Peyer's patch (tissue), 4 donors: ENCODE measurements at places on chromosomes 5 and 9. TPM values are rescaled to one million over a fixed set of nuclear protein-coding genes. Genes with fewer than 3 reads are reported as not detected.
A peak's percentile ranks its signal among the peaks of the same experiment; 100 is the strongest.

The LCN15 gene
- total RNA-seq = 1.5 TPM

The RNF208 gene
- 5.9 TPM for total RNA-seq

The RAB3C gene
- total RNA-seq = 2.7 TPM

The PCDHGC5 gene
- total RNA-seq = not detected

The SPINK14 gene
- total RNA-seq = not detected

DNA sequence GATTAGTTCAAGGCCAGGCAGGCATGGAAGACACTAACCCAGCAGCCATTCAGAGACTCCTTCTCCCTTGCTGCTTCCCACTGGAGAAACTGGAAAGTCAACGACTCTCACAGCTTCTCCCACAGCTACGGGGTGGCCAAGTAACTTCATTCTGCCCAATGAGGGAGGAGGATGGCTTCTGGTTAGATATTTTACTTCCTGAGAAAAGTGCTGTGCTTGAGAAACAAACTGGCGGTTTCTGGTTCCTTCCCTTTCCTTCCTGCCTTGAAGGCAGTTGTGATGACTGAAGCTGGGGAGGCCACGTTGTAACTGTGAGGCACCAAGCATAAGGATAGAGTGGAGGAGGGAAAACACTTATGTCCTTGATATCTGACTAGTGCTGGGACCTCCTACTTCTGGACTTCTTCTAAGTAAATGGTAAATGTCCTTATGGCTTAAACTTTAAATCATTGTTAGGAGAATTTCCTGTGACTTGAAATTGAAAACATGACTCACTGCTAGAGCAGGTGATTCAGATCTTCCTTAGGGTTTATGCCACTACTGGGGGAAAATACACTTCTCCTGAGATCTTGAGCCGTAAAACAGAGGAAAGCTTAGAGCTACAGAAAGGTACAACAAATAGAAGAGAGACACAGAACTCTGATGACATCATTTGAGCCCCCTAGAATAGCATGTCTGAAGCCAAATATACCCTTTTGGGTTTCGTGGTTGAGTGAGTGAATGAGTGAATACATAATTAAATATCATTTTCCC is 3.1 kb upstream of the GNPDA1 start:
- no peak overlapping the region for H3K4me3 ChIP-seq
- no peak for DNase-seq
- H3K36me3 ChIP-seq = no peaks in the 10 kb centered on the region
- H3K27me3 ChIP-seq = no peaks in the 10 kb centered on the region
- peaks cover 31% of the 10 kb centered on the region for H3K4me1 ChIP-seq

DNA sequence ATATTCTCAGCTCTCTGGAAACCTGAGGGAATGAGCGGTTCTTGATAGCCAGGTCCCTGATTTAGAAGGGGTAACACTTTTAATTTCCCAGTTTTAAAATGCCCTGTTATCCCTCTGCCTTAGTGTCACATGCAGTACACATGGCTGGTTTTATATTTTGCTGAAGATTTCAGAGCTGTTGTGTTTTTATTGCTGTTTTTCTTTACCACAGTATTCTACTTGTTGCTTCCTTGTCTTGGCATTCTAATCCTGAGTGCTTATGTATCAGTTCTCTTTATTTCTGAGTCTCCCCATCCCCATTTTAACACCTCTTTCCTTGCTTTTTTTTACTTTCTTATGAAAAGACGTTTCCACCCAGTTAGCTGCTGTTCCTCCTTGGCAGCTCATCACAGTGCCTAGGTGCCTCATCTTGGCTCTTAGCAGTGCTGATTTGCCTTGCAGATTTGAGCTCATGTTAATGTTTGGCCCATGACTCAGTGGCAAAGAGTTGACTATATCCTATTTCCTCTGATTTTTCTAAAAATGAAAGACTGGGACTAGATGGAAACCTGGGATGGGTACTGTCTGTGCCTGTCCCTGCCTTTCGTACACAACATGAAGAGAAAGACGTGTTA is 3.7 kb downstream of the MTRR start:
- no peak overlapping the region for H3K27ac ChIP-seq
- H3K36me3 ChIP-seq = peaks cover 29% of the 10 kb centered on the region
- no peaks in the 10 kb centered on the region for H3K4me1 ChIP-seq
- H3K4me3 ChIP-seq = no peak overlapping the region
- no peaks in the 10 kb centered on the region for H3K27me3 ChIP-seq

DNA sequence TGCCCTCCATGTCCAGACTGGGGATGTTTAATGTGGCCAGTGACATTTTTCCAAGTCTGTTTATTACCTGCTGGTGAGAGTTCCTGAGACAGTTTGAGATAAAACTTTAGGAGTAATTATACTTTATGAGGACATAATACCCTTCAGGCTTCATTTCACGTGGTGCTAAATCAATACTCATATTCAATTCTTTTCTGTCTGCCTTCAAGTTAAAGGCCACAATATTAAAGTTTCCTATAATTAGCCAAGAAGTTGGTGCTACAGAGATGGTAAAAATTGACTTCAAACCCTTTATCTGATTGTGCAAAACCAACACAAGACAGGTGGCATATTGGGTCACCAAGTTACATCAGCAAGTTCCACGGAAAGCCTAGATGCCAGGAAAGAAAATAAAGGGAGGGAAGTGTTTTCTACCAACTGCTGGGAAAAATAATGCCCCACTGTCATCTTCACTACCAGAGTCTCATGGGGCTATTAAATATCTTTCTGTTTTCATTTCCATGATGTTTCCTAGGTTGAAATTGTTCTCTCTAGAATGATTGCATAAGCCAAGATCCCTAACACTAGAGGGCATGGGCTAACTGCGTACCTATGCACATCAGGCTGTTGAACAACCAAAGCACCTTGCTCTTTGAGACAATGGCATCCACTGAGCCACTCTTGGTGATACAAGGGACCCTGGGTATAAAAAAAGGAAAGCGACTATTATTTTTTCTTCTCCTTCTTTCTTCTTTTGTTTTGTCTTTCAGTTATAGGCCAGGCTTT is 68.7 kb downstream of the INSYN2B start:
- H3K27ac ChIP-seq = no peak overlapping the region
- no peaks in the 10 kb centered on the region for H3K4me1 ChIP-seq
- no peak for DNase-seq
- no peak overlapping the region for H3K4me3 ChIP-seq

DNA sequence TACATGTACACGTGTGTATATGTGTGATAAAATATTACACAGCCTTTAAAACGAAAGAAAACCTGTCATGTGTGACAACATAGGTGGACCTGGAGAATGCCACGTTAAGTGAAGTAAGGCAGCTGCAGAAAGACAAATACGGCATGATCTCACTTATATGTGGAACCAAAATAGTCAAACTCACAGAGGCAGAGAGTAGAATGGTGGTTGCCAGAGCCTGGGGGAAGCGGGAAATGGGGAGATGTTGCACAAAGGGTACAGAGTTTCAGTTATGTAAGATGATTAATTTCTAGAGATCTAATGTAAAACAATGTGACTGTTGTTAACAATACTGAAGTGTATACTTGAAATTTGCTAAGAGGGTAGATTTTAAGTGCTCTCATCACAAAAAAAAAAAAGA is 34.8 kb downstream of the ADAMTS12 start:
- no peak overlapping the region for H3K27ac ChIP-seq
- H3K4me3 ChIP-seq = no peak overlapping the region
- H3K36me3 ChIP-seq = no peaks in the 10 kb centered on the region
- no peaks in the 10 kb centered on the region for H3K4me1 ChIP-seq

DNA sequence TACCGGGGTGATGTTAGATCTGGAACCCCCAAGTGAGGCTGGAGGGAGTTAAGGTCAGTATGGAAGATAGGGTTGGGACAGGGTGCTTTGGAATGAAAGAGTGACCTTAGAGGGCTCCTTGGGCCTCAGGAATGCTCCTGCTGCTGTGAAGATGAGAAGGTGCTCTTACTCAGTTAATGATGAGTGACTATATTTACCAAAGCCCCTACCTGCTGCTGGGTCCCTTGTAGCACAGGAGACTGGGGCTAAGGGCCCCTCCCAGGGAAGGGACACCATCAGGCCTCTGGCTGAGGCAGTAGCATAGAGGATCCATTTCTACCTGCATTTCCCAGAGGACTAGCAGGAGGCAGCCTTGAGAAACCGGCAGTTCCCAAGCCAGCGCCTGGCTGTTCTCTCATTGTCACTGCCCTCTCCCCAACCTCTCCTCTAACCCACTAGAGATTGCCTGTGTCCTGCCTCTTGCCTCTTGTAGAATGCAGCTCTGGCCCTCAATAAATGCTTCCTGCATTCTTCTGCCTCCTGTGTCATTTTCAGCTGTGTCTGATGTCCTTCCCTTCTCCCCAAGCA is 2.3 kb upstream of the MYOZ3 start:
- H3K27me3 ChIP-seq = no peaks in the 10 kb centered on the region
- no peaks in the 10 kb centered on the region for H3K36me3 ChIP-seq
- no peak overlapping the region for H3K27ac ChIP-seq
- H3K4me3 ChIP-seq = no peak overlapping the region

- H3K27me3 ChIP-seq = no peaks in the 10 kb centered on the region
- no peaks in the 10 kb centered on the region for H3K4me1 ChIP-seq
- no peak overlapping the region for H3K4me3 ChIP-seq
- H3K36me3 ChIP-seq = no peaks in the 10 kb centered on the region
- DNase-seq = no peak
Observed at GRCh38 chr5:128799945-128800344, 165.3 kb upstream of the SLC27A6 start.

DNA sequence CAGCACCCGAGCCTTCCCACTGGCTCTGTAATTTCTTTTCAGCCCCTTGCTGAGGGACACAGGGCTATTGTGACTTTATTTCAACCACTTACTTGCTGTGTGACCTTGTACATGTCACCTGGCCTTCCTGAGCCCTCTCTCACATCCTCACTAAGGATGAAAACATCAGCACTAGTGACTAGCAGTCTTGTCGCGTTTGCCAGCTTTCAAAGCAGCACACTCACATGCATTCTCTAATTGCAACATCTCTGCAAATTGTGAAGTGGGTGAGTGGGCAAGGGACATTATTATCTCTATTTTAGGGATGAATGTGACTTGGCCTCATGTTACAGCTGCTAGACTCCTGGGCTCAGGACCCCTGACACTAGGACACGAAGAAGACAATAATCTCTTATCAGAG is 144.5 kb downstream of the SEC61B start:
- H3K4me3 ChIP-seq = no peak overlapping the region
- H3K4me1 ChIP-seq = no peaks in the 10 kb centered on the region
- no peaks in the 10 kb centered on the region for H3K27me3 ChIP-seq
- DNase-seq = no peak

- no peaks in the 10 kb centered on the region for H3K27me3 ChIP-seq
- H3K27ac ChIP-seq = no peak overlapping the region
- DNase-seq = peak; percentile 15
- H3K4me1 ChIP-seq = no peaks in the 10 kb centered on the region
- no peaks in the 10 kb centered on the region for H3K36me3 ChIP-seq
- no peak overlapping the region for H3K4me3 ChIP-seq
Observed at GRCh38 chr5:135013947-135014570, 20.0 kb downstream of the PITX1 start.

GRCh38 chr5:28632607-28633006 is 1594.2 kb upstream of the CDH9 start:
- no peak overlapping the region for H3K27ac ChIP-seq
- no peaks in the 10 kb centered on the region for H3K36me3 ChIP-seq
- H3K27me3 ChIP-seq = no peaks in the 10 kb centered on the region
- H3K4me1 ChIP-seq = no peaks in the 10 kb centered on the region
- no peak for DNase-seq

DNA sequence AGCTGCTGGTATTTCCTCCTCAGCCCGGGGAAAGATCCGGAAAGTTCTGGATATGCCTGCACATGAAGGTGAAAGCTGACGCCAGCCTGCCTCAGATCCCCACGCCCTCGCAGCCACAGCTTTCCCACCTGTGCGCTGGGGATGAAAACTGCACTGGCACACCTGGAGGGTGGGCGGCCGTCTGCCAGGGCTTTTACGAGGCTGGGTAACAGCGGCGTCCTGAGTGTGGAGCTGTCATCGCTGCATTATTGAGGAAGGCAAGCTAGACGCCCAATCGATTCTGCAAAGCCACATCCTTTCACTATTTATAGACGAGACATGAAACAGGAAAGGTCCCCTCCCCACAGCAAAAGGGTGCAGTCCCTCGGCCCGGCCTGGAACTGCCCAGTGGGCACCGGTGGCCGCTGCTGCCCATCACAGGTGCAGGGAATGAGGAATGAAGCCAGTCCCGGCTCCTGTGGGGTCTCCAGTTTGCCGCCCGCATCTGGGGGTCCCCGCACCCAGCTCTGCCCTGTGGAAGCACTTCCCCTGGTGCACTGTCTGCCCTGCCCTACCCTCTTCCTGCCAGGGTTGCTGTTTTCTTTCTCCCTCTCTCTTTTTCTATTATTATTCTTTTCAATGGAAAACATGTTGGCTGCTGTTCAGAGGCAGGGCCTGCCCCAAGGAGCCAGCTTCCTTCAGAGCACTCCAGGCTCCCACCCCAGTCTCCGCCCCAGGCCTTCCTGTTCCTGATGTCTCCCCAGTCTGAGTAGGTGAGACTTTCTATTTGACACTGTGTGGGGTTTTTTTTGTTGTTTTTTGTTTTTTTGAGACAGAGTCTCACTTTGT is 7.0 kb downstream of the NOTCH1 start:
- no peaks in the 10 kb centered on the region for H3K27me3 ChIP-seq
- peaks cover 43% of the 10 kb centered on the region for H3K4me1 ChIP-seq
- no peak overlapping the region for H3K4me3 ChIP-seq

- H3K27ac ChIP-seq = peak within 1 kb of the TSS; percentile 35
- H3K4me3 ChIP-seq = peak within 1 kb of the TSS; percentile 64
- no peak for DNase-seq
- H3K36me3 ChIP-seq = no peaks in the 10 kb centered on the region
Observed at GRCh38 chr5:113487781-113488644, at the start of gene MCC. MCC (minus strand) TSS chr5:113488453.

DNA sequence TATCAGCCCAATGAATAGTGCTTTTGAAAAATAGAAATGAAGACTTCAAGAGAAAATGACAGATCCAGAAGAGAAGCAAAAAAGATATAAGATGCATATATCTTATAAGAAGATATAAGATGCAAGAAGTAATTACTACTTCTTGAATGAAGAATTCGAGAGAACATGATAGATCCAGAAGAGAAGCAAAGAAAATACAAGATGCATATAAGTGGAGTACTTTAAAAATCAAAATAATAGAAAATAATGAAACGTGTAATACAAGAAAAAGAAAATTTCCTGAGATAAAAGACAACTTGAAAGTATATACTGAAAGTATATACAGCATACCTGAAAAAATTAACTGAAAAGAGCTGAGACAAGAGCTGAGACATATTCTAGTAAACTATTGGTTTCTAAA is 76.7 kb downstream of the DROSHA start:
- H3K27me3 ChIP-seq = no peaks in the 10 kb centered on the region
- DNase-seq = no peak
- H3K4me1 ChIP-seq = no peaks in the 10 kb centered on the region
- H3K4me3 ChIP-seq = no peak overlapping the region
- no peak overlapping the region for H3K27ac ChIP-seq

GRCh38 chr9:85053206-85053786 is 383.8 kb downstream of the NTRK2 start:
- no peak overlapping the region for H3K27ac ChIP-seq
- no peak for DNase-seq
- H3K27me3 ChIP-seq = no peaks in the 10 kb centered on the region

DNA sequence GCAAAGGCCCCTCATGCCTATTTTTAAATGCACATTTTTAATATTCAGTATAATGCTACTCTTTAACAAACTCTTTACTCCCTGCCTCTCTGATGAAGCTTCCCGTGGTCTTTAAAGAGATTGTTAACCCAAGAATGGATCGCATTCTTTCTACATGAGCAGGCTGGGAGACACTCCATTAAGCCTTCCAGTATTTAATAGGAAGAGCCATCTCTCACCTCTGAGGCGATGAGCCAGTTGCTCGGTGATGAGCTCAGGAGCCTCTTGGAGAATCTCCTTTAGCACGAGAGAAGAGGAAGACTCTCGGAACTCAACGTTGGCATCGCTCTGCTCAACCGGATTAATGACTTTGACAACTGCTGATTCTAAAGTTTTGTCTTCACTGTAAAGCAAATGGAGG is 59.6 kb downstream of the PRUNE2 start:
- no peaks in the 10 kb centered on the region for H3K4me1 ChIP-seq
- H3K36me3 ChIP-seq = no peaks in the 10 kb centered on the region
- no peaks in the 10 kb centered on the region for H3K27me3 ChIP-seq
